ENCODE measurements at places on chromosomes 1 and 21. TPM values are rescaled to one million over a fixed set of nuclear protein-coding genes. Genes with fewer than 3 reads are reported as not detected.

GRCh38 chr1:77313491-77313890 is 31.7 kb downstream of the AK5 start:
- DNase-seq, result no peak

DNA sequence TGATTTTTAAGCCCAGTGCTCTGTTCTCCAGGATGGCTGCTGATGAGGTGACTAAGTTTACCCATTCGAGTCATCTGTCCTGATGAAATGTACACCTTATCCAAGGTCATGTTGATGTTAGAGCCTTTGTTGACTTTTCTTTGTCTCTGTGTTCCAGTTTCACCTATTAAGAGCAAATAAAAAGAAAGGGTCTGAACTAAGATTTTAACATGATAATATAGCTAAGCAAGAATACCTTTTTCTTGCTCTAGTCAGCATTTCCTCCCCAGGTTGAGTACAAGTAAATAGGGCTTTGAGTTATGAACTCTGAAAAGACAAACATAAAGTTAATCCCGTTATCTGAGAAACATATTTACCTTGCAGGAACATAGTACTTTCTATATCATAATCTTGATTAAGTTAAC is 52.1 kb upstream of the GPR88 start:
- DNase-seq, result no peak

DNA sequence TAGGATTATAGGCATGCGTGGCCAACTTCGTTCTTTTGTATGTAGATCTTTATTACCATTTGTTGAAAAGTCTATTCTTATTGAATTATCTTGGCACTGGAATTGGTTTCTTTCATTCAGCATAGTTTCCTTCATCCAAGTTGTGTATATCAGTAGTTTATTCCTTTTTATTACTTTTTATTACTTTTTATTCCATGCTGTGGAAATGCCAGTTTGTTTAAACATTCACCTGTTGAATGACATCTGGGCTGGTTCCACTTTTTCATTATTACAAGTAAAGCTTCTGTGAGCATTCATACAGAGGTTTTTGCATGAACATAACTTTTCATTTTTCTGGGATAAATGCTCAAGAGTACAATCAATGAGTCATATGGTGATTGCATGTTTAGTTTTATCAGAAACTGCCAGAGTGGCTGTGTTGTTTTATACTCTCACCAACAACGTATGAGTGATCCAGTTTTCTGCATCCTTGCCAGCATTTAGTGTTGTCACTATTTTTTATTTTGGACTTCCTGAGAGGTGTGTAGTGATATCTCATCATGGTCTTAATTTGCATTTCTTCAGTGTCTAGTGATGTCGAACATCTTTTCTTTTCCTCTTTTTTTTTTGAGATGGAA is 28.6 kb downstream of the PTPRU start:
- DNase-seq, result no peak

- DNase-seq, result no peak
Observed at GRCh38 chr1:203095061-203095690, 9.4 kb upstream of the MYOG start.

DNA sequence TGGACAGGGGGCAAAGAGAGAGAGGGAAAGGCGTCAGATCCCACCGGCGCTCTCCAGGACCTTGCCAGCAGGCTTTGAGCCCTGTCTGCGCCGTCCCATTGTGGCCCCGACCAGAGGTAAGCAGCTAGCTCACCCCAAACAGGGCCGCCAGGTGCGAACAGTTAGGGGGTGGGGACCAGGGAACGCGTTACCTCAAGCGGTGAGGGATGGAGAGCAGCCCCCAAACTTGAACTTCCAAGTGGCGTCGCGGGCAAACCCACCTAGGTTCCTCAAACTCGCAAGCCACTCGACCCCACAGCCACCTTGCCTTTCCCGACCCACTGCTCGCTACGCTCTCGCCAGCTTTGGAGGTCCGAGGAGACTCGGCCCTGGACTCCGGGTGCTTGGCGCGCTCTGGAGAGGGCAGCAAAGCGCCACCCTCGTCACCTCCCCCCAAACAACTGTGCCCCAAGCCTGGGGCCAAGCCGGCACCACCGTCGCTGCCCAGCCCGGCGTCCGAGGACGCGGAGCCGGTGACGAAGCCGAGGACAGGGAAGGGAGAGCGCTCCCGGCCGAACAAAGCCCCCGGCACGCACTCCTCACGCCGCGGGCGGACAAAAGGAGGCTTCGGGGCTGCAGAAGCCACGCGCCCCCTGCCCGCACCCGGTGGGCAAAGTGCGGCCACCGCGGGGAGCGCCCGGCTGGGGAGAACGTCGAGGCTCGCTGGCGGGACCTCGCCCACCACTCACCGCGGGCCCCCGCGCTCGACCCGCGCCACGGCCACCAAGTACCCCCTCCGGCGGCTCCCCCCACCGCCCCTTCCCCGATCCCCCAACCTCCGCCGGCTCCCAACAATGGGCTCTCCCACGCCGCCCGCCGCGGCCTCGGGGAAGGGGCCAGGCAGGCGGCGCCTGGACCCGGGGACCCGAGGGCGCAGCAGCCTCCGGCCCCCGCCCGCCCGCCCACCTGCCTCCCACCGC is 976 bp downstream of the SSBP3 start:
- DNase-seq, result no peak

- DNase-seq, result no peak
Observed at GRCh38 chr1:40302475-40302874, 14.6 kb downstream of the COL9A2 start.

DNA sequence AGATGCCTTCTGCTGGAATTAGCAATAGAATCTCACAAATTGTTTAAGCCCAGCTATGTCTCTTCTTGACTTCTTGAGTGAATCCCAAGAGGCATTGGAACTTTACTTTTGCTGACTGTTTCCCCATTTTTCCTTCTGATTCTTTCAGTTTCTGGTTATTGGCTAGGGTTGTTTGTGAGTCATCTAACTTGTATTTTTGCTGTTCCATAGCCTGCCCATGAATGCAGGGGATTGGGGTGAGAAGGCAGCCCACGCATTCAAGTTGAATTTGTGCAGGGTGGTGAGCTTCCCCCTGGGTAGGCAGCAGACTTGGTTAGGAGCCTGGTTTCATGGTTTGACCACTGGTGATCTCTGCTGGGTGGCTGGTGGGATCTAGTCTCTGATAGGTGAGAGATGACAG is 10.4 kb upstream of the KLF17 start:
- no peak for DNase-seq

Gene SLC22A15
- total RNA-seq, result 3.2 TPM

Gene EPRS1
- 30.5 TPM for total RNA-seq

Gene HSF2BP
- 0.36 TPM for total RNA-seq
